B cell (primary cell): ENCODE measurements at places on chromosomes 2 and 18. TPM values are rescaled to one million over a fixed set of nuclear protein-coding genes. Genes with fewer than 3 reads are reported as not detected.

NXPH2 gene
- polyA plus RNA-seq, result not detected in 2 replicates

ASB1 gene
- 31.9 and 32.7 TPM in 2 replicates for polyA plus RNA-seq

TSGA10 gene
- polyA plus RNA-seq, result 4.6 and 6.7 TPM in 2 replicates

ANKRD62 gene
- not detected in 2 replicates for polyA plus RNA-seq

AKAIN1 gene
- polyA plus RNA-seq, result not detected in 2 replicates

GAL3ST2 gene
- 0.10 and 0.30 TPM in 2 replicates for polyA plus RNA-seq

NOSTRIN gene
- not detected in 2 replicates for polyA plus RNA-seq

CGREF1 gene
- not detected in 2 replicates for polyA plus RNA-seq

MYO5B gene
- 1.7 and 2.4 TPM in 2 replicates for polyA plus RNA-seq
